ENCODE measurements at places on chromosomes 2 and 18.

GRCh38 chr2:162029287-162029901 lies 44.6 kb downstream of the DPP4 start:
- no peak for DNase-seq

- DNase-seq: no peak
Observed at GRCh38 chr18:15005313-15006130, 257.6 kb downstream of the ANKRD30B start.

- no peak for DNase-seq
Observed at GRCh38 chr2:228942856-228943255, 328.2 kb downstream of the PID1 start.

DNA sequence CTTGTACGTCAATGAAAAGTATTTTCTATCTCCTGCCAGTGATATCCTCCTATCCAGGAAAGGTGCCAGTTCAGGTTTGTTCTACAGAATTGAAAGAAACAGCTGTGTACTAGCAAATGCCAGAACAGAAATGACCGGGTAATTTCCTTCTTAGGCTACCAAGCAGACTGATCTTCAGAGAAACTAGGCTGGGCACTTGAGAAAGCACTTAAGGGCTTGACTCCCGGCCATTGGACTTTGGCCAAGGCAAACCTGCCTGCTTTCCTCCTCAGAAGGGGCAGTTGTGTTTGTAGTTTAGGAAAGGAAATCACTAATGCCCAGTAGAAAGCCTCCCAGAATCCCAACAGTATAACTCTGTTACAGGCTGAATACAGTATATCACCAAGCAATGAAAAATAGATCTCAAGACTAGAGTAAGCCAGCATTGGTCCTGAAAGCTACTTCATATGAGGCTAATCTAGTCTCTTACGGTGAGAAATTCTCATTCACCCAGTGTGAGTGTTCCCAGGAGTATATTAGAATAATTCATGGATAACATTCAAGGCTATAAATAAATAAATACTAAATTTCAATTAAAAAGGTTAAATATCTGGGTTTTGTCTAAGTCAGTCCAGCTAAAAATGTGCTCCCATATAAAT lies 43.0 kb upstream of the COL5A2 start:
- DNase-seq: no peak

DNA sequence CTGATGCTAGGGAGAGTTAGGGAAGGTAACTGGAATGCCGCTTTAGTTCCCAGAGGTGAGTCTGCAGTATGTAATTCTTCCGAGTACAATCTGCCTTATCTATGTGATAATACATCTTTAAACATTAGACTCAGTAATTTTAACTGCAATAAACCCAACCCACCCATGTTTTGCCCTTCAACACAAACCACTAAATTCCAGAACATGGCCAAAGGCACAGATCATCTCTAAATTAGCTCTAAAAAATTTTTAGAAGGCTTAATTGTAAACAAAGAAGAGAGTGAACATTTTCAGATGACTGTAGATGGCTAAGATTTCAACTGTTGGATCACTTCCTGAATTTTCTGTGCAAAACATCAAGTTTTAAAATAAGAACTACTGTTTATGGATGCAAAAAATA lies 488.7 kb upstream of the ID2 start:
- DNase-seq: no peak

DNA sequence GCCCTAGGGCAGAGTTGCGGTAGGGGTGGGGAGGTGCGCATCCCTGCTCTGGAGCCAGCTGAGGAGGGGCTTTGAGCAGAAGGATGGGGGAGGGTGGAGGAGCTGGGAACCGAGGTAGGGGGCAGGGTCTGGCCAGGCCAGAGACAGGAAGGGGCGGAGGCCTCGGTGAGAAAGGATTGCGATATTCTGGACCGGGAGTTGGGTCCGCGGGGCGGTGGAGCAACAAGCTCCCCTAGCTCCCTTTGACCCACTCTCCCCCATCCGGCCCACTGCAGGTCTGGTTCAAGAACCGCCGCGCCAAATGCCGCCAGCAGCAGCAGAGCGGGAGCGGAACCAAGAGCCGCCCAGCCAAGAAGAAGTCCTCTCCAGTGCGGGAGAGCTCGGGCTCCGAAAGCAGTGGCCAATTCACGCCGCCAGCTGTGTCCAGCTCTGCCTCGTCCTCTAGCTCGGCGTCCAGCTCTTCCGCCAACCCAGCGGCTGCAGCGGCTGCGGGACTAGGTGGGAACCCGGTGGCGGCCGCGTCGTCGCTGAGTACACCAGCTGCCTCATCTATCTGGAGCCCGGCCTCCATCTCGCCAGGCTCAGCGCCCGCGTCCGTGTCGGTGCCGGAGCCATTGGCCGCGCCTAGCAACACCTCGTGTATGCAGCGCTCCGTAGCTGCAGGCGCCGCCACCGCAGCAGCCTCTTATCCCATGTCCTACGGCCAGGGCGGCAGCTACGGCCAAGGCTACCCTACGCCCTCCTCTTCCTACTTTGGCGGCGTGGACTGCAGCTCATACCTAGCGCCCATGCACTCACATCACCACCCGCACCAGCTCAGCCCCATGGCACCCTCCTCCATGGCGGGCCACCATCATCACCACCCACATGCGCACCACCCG lies 4.8 kb downstream of the OTX1 start:
- no peak for DNase-seq

DNA sequence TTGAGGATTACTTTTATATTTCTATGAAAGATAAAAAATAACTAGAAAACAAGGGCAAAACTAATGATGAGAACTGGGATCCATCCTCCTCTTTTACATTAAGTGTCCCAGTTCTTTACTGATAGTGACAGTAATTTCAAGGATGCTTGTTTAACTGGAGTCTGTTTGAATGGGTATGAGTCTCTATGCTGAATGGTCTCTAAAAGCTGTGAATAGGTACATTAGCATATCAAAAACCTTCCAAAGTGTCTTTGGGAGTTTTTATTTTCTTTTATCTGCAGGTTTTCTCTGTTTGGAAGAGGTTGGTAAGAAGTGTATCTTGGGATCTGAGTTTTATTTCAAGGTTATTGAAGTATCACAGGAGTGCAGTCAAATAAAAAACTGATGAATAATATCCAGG lies 30.0 kb downstream of the DSEL start:
- no peak for DNase-seq

DNA sequence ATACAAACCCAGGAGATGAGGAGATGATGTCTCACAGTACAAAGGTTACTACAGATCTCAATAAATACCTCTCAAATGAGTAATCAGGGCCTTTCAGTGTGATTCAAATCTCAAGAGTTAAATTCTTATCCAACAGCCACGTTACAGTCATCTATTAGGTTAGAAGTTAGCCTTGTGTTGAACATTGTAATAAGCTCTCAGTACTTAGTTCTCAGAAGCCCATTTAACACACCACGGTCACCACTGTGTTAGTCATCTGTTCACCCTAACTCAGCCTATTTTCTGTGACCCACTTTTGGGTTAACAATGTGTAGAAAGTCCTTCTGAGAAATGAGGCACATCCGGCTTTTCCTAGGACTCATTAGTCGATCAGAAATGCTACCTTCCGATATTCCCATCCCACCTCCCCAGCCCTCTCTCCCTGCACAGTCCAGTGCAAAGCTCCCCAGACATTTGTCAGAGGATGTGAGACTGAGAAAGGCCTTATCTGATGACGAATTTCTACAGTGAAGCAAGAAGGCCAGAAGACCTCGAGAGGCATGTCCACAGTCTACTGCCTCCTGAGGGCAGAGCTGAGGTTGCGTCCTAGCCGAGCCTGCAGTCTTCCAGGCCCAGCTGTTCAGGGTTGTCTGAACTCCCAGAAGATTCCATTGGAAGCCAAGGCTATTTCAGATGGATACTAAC lies 92.6 kb downstream of the ACTR2 start:
- DNase-seq: no peak

DNA sequence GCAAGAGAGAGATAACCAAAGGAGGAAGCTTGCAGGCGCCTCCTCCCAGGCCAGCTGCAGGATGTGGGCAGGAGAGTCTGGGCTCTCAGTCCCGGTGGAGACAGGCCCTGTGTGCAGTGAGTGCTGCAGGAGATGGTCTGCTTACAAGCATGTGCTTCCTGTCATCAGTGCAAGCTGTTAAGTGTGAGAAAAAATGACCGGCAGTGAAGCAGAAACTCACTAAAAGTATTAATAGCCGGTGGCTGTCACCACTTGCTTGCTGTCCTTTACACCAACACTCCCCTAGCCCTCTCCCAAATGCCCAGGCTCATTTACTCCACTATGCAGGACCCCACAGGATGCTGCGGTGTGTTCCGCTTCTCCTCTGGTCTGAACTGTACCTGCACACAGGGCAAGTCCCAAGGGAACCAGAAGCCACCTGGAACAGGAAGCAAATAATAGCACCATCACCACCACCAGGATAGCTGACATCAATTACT lies 435.6 kb upstream of the HS6ST1 start:
- no peak for DNase-seq

GRCh38 chr2:179686718-179687342 lies 174.6 kb downstream of the ZNF385B start:
- DNase-seq: no peak

DNA sequence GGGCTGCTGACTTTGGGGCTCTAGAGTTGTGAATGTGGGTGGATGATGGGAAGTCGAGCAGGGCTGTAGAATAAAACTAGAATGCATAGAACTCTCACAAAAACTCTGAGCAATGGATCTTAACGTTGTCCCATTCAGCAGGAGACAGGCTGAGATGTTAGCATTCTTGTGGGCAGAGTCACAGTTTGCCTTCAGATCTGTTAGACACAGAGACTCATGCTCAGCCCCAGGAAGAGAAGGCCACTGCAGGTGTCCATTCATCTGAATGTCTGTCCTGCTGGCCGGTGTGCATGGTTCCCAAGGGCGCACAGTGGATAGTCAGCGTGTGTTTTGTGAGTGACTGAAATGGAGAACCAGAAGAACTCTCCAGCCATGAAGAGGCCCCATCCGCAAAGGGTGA lies 111.3 kb downstream of the TSN start:
- no peak for DNase-seq

- DNase-seq: no peak
Observed at GRCh38 chr18:48740851-48741485, 202.1 kb downstream of the CTIF start.

- no peak for DNase-seq
Observed at GRCh38 chr2:62410926-62411456, 95.0 kb downstream of the TMEM17 start.

- no peak for DNase-seq
Observed at GRCh38 chr2:95539836-95540235, 52.0 kb upstream of the TRIM43 start.

GRCh38 chr18:50038448-50038847 lies 156.5 kb downstream of the MYO5B start:
- no peak for DNase-seq

DNA sequence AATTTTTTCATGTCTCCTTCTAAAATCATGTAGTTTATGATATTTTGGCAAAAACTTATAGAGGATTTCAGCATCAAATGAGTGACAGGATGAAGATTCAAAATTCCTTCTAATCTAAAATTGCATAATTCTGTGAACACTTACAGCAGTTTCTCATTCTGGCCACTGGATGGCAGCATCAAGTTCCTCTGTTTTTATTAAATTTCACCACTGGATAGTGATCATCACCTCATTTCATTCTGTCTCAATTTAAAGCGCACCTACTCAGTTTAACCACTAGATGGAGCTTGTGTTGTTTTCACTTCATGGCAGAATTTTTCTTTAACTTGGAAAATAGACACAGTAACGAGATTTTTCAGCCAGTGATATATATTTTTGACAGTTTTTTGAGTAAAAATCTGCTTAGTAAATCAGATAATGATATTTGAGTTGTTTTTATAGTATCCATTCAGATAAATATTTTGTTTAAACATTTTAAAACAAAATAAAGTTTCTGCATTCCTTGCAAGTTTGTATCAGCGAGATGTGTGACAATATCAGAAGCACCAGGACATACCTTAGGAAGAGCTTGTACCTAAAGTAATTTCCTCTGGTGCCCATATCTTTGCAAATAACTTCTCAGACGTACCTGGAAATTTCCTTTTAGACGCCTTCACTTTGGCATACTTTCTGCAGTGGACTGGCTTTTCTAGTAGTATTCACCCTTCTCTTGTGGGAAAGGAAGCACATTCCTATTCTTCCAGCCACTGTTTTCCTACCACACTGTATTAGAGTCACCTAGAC lies 94.7 kb upstream of the ARHGAP15 start:
- DNase-seq: peak; percentile 1

GRCh38 chr18:50053111-50053510 lies 141.8 kb downstream of the MYO5B start:
- DNase-seq: no peak

Data from activated CD4-positive, CD25-positive, alpha-beta regulatory T cell (primary cell).